ENCODE measurements at places on chromosomes 13 and 19.
A peak's percentile ranks its signal among the peaks of the same experiment; 100 is the strongest.

DNA sequence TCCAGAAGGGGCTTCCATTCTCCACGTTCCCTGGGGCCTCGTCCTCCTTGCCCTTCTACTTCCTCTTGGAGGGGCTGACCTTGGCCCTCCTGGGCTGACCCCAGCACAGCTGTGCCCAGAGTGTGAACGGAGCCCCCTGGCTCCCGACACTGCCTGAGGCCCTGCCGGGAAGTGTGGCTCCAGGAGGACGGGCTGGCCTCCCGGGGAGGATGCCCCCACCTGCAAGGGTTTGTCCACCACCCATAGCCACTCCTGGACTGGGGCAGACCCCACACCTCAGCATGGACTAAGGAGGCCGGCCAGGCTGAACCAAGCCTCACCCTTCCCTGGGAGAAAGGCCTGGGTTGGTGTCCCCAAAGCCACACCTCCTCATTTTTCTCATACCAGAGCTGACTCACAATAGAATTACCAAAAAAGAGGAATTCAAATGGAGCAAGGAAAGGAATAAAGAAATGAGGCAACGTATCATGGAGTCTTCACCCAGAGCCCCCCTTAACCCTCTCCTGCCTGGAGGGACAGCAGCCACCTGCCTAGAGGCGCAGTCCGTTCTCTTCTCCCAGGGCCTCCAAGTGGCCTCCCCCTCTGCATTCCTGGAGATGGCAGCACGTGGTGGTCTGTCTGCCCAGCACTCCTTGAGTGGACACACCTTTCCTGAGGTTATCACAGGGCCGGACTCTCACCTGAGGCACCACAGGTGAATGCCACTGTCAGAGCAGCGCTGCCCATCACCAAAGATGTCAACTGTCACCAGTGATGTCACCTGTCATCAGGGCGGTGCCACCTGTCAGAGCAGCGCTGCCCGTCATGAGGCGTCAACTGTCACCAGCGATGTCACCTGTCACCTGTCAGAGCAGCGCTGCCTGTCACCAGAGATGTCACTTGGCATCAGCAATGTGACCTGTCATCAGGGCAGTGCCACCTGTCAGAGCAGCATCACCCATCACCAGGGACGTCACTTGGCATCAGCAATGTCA, 3.1 kb upstream of the C13orf46 start:
- DNase-seq = no peak

- no peak for DNase-seq
Measured at GRCh38 chr19:28596561-28597071, 616.3 kb downstream of the UQCRFS1 start.

GRCh38 chr19:15843203-15843893, 27.9 kb upstream of the OR10H1 start:
- no peak for DNase-seq

DNA sequence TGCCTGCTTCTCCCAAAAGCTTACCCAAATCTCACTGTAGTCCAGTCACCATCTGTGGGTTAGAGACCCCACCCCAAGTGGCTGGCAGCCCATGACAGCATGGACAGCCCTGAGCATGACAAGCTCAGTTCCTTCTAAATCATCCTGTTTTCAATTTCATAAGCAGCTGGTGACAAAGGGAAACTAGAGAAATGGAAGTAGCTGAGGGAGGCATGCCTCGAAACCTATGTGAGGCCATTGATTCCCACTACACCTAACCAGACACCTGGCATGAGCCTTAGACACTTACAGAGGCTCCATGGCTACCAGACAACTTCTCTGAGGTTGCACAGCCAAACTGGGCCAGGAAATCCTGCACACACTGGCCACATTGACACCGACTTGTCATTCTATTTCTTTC, 56.2 kb downstream of the ABCC4 start:
- DNase-seq = no peak

GRCh38 chr13:47372751-47373150, 475.9 kb upstream of the HTR2A start:
- no peak for DNase-seq

DNA sequence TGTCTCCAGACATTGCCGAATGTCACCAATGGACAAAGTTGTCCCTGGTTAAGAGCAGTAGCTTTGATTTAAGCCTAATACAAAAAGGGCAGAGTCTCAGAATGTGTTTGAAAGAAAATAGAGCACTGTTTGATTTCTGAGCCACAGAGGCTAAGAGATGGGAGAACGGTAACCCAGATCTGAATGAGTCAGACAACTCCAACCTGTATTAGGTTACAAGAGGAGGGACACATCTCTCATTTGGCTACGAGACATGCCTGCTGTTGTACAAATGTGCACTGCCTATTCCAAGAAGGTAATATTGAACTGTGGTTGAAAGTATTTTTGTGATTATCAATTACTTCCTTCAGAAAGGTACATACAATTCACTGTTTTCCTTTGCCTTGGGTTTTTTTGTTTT, 4.9 kb upstream of the HSPH1 start:
- DNase-seq = no peak

DNA sequence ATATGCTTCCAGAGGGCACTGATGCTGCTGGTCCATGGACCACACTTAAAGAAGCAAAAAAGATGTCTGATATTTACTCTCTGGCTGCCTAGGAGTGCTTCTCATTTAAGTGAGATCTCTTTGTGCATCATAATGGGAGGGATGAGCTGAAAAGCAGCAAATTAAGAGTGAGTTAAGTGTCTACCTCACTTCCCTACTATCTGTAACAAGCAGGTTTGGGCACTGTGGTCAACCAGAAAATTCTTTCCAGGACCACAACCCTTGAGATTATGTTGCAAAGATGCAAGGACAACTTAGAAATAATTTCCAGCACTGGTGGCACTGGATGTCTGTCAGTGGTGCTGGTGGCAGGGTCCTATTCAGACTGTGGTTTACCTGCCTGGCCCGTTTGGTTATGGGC, 52.1 kb upstream of the USPL1 start:
- no peak for DNase-seq

DNA sequence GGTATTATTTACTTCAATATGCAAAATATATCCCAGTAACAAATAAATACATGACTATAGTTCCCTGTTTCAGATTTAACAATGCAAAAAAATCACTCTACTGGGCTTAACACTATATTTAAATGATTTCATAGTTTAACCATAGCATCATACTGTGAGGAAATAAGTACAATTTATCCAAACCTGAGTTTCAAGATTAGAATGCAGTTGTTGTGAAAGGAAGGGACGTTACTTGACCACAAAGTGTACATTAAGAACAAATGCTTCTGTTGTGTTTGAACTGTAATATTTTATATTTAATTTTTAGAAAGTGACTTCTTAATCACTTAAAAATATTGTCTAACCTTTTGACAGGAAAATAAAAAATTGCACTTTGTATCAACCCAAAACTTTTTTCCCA, 1747.9 kb upstream of the SPRY2 start:
- DNase-seq = no peak

GRCh38 chr13:64471916-64472315, 2758.2 kb downstream of the PCDH9 start:
- no peak for DNase-seq

DNA sequence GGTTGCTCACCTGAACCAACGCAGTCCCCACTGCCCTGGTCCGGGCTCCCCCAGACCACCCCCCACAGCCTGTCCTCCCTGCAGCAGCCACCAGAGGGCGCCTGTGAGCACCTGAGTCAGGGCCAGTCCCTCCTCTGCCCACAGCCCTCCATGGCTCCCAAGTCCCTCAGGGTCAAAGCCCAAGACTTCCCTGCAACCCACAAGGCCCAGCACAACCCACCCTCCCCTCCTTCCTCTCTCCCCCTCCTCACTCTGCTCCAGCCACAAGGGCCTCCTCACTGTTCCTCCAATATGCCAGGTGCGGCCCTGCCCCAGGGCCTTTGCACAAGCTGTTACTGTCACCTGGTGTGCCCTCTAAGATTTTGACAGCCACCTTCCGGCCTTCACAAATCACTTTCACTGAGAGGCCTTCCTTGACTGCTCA, 10.9 kb downstream of the GNA15 start:
- peak; percentile 77 for DNase-seq

DNA sequence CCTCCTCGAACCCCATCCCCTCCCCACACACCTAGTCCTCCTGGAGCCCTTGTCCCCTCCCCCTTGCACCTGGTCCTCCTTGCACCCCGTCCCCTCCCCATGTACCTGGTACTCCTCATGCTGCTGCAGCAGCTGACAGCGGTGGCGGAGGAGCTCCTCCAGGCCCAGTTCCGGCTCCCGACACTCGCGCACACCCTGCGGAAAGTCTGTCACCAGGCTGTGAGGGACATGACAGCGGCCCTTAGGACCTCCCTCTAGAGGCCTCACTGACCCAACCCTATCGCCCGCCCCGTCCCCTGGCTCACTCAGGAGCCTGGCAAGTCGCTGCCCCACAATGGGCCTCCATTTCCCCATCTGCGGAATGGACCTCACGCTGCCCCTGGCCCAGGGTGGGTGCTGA, 6.4 kb upstream of the PPP6R1 start:
- no peak for DNase-seq

- no peak for DNase-seq
Measured at GRCh38 chr13:46172531-46172991, 9.4 kb downstream of the LCP1 start.

- DNase-seq = no peak
Measured at GRCh38 chr13:27182844-27183497, 11.4 kb upstream of the USP12 start.

DNA sequence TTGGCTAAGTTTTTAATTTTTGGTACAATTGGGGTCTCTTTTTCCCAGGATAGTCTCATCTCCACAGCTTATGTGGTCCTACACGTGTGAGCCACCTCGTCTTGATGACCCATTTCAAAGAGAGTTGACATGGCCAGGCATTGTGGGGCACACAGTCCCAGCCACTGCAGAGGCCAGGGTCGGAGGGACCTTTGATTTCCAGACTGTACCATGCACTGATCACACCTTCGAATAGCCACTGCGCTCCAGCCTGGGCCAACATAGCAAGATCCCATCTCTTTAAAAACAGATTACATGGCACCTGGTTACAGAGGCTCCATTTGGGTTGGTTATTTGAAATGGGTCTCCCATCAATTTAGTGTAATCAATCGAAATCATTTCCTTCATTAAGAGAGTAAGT, 71.6 kb downstream of the DPRX start:
- no peak for DNase-seq

DNA sequence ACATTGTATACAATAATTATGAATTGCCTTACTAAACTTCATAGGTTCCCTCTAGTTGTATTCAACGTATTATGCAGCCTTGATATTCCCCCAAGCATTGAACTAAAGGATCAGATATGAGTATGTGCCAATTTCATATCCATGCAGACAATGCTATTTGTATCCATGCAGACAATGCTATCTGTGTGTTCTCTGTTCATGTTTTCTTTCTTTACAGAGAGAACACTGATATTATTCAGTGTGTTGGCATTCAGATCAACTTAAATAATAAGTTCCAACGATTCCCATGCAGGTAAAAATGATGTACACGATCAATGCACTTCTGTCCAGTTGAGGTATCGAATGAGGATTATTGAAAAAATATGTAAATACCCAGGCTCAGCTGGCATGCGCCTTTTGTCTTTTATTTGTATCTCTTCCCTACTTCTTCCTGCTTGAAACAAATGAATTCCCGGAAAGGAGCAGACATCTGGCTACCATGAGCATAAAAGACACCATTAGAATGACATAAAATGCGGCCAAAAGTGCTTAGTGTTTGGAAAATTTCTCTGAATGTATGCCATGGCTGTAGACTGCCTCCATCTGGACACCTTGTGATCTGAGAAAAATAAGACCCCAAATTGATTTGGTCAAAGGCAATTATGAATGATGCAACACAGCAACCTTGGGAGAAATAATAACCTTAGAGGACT, 731.5 kb downstream of the SLITRK1 start:
- DNase-seq = no peak

GRCh38 chr13:107203146-107203847, 635.4 kb upstream of the ARGLU1 start:
- no peak for DNase-seq

- DNase-seq = no peak
Measured at GRCh38 chr13:46119883-46120614, 15.2 kb upstream of the CPB2 start.

DNA sequence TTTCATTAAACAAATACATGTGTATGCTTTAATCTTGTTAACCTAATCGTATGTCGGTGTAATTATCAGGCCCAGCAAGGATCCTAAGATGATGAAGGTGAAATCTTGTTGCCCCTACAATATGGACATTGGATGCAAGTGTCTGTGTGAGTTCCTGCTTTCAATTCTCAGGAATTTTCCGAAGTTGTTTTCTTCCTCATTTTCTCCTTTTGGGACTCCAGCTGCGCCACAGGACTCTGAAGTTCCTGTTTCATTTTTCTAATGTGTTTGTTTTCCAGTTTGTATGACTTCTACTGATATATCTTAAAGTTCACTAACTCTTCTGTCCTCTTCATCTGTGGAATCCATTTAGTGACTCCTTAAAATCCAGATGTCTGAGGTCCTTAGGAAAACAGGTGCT, 11.9 kb upstream of the OR7D2 start:
- no peak for DNase-seq

DNA sequence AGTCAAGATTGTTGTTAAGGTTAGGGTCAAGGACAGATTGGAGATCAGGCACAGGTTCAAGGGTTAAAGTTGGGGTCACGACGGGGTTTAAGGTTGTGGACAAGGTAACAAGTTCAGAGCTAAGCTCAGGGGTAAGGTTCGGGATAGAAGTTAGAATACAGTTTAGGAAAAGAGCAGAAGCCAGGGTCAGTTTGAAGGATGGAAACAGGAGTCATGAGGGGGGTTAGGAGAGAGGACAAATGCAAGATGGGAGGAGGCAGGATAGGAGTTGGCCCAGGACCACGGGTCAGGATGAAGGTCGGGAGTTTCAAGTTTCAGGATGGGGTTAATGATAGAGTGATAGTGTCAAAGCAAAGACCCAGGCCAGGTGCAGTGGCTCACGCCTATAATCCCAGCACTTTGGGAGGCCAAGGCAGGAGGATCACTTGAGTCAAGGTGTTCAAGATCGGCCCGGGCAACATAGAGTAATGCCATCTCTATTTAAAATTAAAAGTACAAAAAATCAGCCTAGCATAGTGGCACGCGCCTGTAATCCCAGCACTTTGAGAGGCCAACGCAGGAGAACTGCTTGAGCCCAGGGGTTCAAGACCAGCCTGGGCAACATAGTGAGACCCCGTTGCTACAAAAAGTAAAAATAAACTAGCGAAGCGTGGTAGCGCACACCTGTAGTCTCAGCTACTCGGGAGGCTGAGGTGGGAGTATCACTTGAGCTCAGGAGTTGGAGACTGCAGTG, 7.7 kb downstream of the NPHS1 start:
- no peak for DNase-seq

DNA sequence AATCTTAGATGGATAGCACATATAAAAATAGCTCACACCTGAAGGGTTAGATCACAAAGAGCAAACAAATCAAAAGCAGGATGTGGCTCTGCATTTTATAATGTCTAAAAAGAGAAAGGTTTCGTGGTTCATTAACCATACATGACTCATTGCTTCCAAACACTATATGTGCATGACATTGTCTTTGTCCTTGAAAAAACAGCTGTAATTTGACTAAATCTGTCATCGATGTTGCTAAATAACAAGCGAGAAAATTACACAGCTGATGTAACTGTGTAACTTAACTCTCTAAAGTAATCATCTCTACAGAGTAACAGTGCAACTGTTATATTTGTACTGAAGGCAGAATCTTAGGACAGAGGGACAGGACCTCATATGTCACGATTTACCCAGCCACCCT, 383.1 kb upstream of the GPC6 start:
- no peak for DNase-seq

All from activated CD8-positive, alpha-beta memory T cell treated with anti-CD3 and anti-CD28 coated beads for 48 hours (primary cell).